ENCODE measurements at places on chromosomes 4 and X.

- no peaks in the 10 kb centered on the region for H3K36me3 ChIP-seq
- no peak overlapping the region for H3K4me3 ChIP-seq
- no peak overlapping the region for H3K27ac ChIP-seq
- no peak for DNase-seq
These were observed 60.4 kb upstream of the MAGEA4 start for GRCh38 chrX:151852294-151852693.

- no peaks in the 10 kb centered on the region for H3K36me3 ChIP-seq
- H3K27me3 ChIP-seq = no peaks in the 10 kb centered on the region
- H3K27ac ChIP-seq = no peak overlapping the region
- no peak for DNase-seq
- no peaks in the 10 kb centered on the region for H3K4me1 ChIP-seq
These were observed 1316.9 kb upstream of the TENM3 start for GRCh38 chr4:180926277-180926676.

DNA sequence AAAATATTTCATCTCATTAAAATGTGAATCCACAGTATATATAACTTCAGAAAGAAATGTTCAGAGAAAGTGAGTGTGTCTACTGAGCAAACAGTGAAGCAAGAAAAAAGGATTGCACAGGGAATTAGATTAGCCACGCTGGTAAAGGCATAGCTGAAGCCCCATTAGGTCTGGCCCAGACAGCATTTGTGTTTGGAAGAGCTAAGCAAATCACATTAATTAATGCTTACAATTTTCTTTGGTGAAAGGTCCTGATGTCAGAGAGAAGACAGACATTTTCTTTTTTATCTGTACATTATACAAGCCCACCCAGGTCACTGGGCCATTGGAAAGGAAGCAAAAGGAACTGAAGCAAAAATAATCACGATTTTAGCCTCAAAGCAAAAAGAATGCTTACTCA is 354.6 kb downstream of the GRID2 start:
- no peak overlapping the region for H3K4me3 ChIP-seq
- H3K27ac ChIP-seq = no peak overlapping the region
- no peak for DNase-seq
- no peaks in the 10 kb centered on the region for H3K4me1 ChIP-seq
- H3K27me3 ChIP-seq = no peaks in the 10 kb centered on the region
- H3K36me3 ChIP-seq = no peaks in the 10 kb centered on the region

GRCh38 chr4:25703731-25704388 is 48.2 kb downstream of the SLC34A2 start:
- H3K4me3 ChIP-seq = no peak overlapping the region
- H3K27ac ChIP-seq = no peak overlapping the region
- no peaks in the 10 kb centered on the region for H3K36me3 ChIP-seq
- DNase-seq = no peak

DNA sequence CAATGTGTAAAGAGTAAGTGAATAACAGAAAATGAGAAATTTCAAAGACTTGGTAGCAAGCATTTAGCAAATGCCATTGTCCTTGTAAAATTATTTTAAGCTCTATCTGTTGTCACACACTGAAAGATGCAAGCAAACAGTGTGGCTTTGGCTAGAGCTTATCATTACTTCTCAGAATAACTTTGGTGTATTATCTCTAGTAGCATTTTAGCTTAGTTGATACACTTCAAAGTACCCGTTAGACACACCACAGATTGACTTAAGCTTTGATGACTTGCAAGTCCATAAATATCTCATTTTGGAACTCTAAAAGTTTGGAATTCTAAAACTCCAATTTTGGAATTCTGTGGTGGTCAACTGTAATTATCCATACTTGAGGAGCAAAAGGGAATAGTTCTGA is 98.6 kb downstream of the PDLIM5 start:
- no peaks in the 10 kb centered on the region for H3K27me3 ChIP-seq
- H3K4me1 ChIP-seq = no peaks in the 10 kb centered on the region
- DNase-seq = no peak
- no peak overlapping the region for H3K4me3 ChIP-seq
- H3K36me3 ChIP-seq = no peaks in the 10 kb centered on the region
- no peak overlapping the region for H3K27ac ChIP-seq

DNA sequence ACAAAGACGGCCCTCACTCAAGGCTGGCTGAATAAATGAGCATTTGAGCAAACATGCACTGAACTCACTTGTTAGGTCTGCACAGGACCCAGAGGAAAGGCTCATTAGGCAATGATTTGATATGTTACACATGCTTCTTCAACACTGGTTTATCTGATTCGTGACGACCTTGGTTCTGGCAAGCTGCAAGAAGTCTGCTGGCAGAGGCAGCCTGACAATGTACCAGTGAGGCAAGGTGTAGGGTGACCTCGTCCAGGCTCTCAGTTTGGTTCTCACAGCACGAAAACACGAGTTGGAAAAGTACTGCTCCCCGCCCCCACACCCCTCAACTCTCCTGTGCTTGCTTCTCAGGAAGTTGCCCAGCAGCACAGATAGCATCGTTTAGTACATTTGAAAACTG is 63.1 kb upstream of the CITED1 start:
- no peaks in the 10 kb centered on the region for H3K36me3 ChIP-seq
- no peak for DNase-seq
- H3K27me3 ChIP-seq = peaks cover 38% of the 10 kb centered on the region
- H3K4me3 ChIP-seq = no peak overlapping the region
- peaks cover 12% of the 10 kb centered on the region for H3K4me1 ChIP-seq

- H3K36me3 ChIP-seq = peaks cover 9% of the 10 kb centered on the region
- H3K27me3 ChIP-seq = no peaks in the 10 kb centered on the region
- DNase-seq = no peak
- H3K4me1 ChIP-seq = no peaks in the 10 kb centered on the region
These were observed 239.5 kb downstream of the RAPGEF2 start for GRCh38 chr4:159342374-159342773.

DNA sequence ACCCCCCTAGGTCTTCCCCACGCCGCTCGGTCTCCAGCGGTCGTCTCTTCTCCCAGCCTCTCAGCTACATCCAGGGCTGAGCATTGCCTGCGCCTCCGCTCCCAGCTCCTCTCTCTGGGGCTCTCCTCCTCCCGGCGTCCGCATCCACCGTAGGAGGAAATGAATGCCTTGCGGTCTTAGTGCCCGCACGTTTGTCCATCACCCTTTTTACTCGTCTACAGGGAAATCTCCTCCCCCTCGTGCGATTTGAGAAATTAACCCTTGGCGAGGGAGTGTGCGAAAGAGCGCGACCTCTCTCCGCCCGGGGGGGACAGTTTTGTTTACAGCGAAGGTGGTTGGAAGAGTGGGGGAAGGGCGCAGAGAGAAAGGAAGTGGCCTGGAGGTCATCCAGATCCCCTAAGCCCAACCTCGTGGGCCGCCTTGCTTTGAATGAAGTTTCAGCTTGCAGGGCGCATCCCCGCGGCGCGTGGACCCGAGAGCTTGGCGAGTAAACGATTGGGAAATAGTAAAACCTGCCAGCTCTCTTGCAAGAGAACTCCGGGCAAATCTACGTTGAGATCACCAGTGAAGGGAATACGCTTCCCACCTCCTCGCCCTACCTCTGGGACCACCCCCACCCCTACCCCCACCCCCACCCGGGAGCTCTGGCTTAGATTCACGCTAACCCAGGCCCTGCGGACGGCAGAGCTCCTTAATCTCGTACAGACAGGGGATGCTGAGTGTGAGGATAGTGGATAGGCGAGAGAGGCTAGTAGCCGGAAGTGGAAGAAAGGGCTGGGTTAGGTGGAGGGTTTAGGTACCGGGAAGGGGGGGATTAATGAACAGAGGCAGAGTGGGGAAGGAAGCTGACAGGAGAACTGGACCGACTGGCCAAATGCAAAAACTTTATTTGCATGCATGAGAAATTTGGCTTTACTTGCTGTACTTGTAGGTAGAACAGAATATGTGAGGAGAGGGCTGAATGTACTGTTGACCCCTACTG is at the start of gene ELOVL6:
TSS of gene ELOVL6 (minus strand) at position 181 of the 982 bp plus-strand sequence. CDS start 280 bp downstream, outside the sequence.
- H3K4me3 ChIP-seq = peak within 1 kb of the TSS; percentile 84
- peak; percentile 62 for DNase-seq
- peak within 1 kb of the TSS; percentile 89 for H3K27ac ChIP-seq
- no peaks in the 10 kb centered on the region for H3K36me3 ChIP-seq
- H3K4me1 ChIP-seq = no peaks in the 10 kb centered on the region
- H3K27me3 ChIP-seq = no peaks in the 10 kb centered on the region

GRCh38 chr4:185713272-185713671 is 98.7 kb downstream of the SORBS2 start:
- H3K27me3 ChIP-seq = no peaks in the 10 kb centered on the region
- peaks cover 4% of the 10 kb centered on the region for H3K36me3 ChIP-seq
- no peak overlapping the region for H3K27ac ChIP-seq
- DNase-seq = no peak

GRCh38 chr4:158461336-158461735 is 60.3 kb upstream of the RXFP1 start:
- no peaks in the 10 kb centered on the region for H3K4me1 ChIP-seq
- no peaks in the 10 kb centered on the region for H3K36me3 ChIP-seq
- H3K27me3 ChIP-seq = no peaks in the 10 kb centered on the region
- no peak for DNase-seq
- no peak overlapping the region for H3K27ac ChIP-seq

DNA sequence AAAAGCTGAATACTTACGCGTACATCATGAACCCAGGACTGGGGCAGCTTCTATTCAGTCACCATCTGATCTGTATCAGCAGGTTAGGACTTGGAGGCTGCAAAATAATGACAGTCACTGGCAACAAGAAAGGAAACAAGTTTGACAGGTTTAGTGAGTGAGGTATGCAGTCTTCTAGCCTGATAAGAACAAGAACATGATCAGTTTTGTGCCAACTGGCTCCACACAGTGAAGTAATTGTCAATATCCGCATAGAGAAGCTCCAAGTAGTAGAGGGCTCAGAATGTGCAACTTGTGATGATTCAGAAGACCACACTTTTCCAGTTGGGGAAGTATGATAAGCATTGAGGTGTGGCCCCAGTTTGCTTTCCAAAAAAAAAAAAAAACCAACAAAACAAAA is at the start of gene TMPRSS11F:
TSS of gene TMPRSS11F (minus strand) at position 77 of the 400 bp plus-strand sequence. CDS start at position 28, 49 bp downstream.
- no peaks in the 10 kb centered on the region for H3K36me3 ChIP-seq
- no peaks in the 10 kb centered on the region for H3K27me3 ChIP-seq
- no peak within 1 kb of the TSS for H3K4me3 ChIP-seq
- no peaks in the 10 kb centered on the region for H3K4me1 ChIP-seq
- H3K27ac ChIP-seq = no peak within 1 kb of the TSS

GRCh38 chr4:30281986-30282385 is 438.2 kb upstream of the PCDH7 start:
- no peaks in the 10 kb centered on the region for H3K36me3 ChIP-seq
- no peak for DNase-seq
- H3K4me3 ChIP-seq = no peak overlapping the region
- H3K4me1 ChIP-seq = no peaks in the 10 kb centered on the region
- no peak overlapping the region for H3K27ac ChIP-seq
- no peaks in the 10 kb centered on the region for H3K27me3 ChIP-seq

- H3K4me3 ChIP-seq = no peak overlapping the region
- DNase-seq = no peak
- H3K36me3 ChIP-seq = peaks cover 24% of the 10 kb centered on the region
These were observed 18.0 kb downstream of the ZNF275 start for GRCh38 chrX:153351981-153352380.

DNA sequence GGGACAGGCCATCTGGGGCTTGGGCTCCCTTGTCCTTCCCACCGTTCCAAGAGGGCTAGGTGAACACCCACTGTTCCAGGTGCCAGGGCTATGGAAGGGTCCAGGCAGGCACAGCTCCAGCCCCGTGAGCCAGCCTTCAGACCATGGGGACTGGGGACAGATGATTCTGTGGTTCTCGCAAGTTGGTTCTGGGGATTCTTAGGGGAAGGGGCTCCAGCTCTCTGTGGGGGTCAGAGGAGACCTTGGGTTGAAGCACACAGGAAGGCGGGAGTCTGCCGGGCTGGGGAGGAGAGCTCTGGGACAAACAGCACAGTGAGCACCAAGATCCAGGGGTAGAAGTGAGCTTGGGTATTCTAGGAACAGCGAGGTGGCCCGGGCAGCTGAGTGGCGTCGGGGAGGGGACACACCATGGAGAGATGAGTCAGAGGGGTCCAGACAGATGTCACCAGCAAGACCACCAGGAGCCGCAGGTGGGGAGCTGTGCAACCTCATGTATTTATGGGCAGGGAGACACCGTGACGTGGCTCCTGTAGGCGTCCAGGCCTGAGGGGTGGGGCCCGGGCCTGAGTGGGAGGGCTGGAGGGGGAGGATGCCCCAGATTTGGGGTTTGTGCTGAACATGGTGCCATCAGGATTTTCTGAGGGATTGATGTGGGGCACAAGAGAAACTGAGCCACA is 48.8 kb upstream of the HMX1 start:
- H3K27me3 ChIP-seq = peaks cover 3% of the 10 kb centered on the region
- peaks cover 11% of the 10 kb centered on the region for H3K4me1 ChIP-seq
- no peak overlapping the region for H3K27ac ChIP-seq
- no peak for DNase-seq
- H3K4me3 ChIP-seq = no peak overlapping the region

- no peak overlapping the region for H3K27ac ChIP-seq
- DNase-seq = no peak
- no peak overlapping the region for H3K4me3 ChIP-seq
These were observed 92.5 kb downstream of the PRSS12 start for GRCh38 chr4:118260309-118260708.

GRCh38 chrX:337331-337831 is 18.8 kb upstream of the GTPBP6 start:
- H3K27ac ChIP-seq = no peak overlapping the region
- peaks cover 86% of the 10 kb centered on the region for H3K36me3 ChIP-seq
- no peaks in the 10 kb centered on the region for H3K27me3 ChIP-seq
- H3K4me1 ChIP-seq = no peaks in the 10 kb centered on the region
- DNase-seq = no peak
- no peak overlapping the region for H3K4me3 ChIP-seq

- no peak overlapping the region for H3K4me3 ChIP-seq
- H3K27ac ChIP-seq = no peak overlapping the region
- H3K27me3 ChIP-seq = peaks cover 5% of the 10 kb centered on the region
- DNase-seq = no peak
These were observed 257.5 kb upstream of the FTHL17 start for GRCh38 chrX:31329298-31329697.

DNA sequence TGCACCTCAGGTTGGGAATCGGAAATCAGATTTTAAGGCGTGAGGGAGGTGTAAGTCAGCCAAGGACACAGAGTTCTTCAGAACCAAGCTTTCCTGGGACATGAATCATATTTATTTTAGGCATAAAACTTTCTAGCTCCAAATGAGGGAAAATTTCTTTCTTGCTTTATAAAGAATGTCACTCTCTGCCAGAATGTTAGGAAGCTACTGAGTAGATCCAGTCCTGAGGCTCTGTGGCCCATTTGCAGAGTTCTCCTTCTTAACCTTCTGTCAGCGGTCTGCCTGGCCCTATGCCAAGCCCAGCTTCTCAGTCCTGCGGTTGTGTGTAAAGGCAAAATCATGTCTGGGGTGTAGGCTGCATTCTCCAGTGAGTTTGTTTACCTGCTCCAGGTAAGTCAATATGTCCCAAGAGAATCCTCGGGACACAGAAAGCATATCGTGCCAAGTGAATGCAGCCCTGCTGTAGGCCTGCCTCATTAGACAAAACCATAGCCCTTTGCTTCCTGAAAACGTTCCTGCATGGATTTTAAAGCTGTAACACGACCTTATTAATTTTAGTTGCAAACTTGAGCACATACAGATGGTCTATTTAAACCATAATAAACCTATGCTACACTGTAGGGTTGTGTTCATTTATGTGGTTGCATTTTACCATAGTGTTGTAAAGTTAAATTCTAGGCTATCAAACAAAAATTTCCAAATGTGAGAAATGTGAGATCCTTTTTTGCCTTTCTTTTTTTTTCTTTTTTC is 29.2 kb upstream of the CCNI start:
- H3K36me3 ChIP-seq = no peaks in the 10 kb centered on the region
- no peaks in the 10 kb centered on the region for H3K27me3 ChIP-seq
- H3K4me1 ChIP-seq = peaks cover 3% of the 10 kb centered on the region
- no peak overlapping the region for H3K27ac ChIP-seq
